ENCODE measurements at places on chromosomes 12 and 14.

DNA sequence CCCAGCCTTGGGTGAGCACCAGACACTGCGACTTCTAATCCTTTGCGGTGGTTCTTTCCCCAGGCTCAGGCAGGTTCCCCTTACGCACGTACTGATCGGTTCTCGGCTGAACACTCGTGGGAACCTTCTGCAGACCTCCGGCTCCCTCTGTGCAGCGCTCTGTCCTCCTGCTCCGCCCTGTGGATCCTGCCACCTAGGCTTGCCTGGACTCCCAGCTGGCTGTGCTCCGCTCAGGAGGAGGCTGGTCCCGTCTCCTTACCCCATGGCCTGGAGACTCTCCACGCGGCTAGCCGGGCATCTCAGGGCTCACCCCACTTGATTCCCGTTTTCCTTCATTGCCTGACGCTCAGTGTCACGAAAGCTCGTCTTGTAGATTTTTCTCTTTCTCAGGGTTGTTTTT is 34.7 kb downstream of the TNFAIP2 start:
- no peaks in the 10 kb centered on the region for H3K4me1 ChIP-seq
- no peaks in the 10 kb centered on the region for H3K27me3 ChIP-seq
- DNase-seq = no peak
- no peaks in the 10 kb centered on the region for H3K36me3 ChIP-seq
- no peak overlapping the region for H3K27ac ChIP-seq

DNA sequence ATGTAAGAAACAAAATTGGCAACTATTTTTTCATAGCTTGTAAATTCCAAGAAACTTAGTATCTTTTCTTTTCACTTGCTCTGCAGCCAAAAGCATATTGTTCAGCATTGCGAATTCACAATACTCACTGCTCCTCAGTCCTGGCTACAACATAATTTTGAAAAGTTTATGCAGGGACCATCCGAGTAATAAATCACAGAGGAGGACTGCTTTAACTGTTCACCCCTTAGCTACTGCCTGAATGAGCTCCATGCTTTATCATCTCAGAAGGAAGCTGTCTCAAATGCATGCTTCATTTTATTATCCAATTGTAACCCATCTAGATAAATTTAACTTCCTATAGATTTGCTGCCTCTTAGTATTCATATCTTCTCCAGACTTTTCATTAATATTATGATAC is 827.8 kb downstream of the DIO2 start:
- H3K27me3 ChIP-seq = no peaks in the 10 kb centered on the region
- H3K4me1 ChIP-seq = no peaks in the 10 kb centered on the region
- DNase-seq = no peak

GRCh38 chr12:49646871-49647654 is 23.7 kb downstream of the PRPF40B start:
- H3K27ac ChIP-seq = no peak overlapping the region
- H3K27me3 ChIP-seq = no peaks in the 10 kb centered on the region
- H3K4me3 ChIP-seq = no peak overlapping the region
- peaks cover 40% of the 10 kb centered on the region for H3K4me1 ChIP-seq
- no peak for DNase-seq
- peaks cover 93% of the 10 kb centered on the region for H3K36me3 ChIP-seq

DNA sequence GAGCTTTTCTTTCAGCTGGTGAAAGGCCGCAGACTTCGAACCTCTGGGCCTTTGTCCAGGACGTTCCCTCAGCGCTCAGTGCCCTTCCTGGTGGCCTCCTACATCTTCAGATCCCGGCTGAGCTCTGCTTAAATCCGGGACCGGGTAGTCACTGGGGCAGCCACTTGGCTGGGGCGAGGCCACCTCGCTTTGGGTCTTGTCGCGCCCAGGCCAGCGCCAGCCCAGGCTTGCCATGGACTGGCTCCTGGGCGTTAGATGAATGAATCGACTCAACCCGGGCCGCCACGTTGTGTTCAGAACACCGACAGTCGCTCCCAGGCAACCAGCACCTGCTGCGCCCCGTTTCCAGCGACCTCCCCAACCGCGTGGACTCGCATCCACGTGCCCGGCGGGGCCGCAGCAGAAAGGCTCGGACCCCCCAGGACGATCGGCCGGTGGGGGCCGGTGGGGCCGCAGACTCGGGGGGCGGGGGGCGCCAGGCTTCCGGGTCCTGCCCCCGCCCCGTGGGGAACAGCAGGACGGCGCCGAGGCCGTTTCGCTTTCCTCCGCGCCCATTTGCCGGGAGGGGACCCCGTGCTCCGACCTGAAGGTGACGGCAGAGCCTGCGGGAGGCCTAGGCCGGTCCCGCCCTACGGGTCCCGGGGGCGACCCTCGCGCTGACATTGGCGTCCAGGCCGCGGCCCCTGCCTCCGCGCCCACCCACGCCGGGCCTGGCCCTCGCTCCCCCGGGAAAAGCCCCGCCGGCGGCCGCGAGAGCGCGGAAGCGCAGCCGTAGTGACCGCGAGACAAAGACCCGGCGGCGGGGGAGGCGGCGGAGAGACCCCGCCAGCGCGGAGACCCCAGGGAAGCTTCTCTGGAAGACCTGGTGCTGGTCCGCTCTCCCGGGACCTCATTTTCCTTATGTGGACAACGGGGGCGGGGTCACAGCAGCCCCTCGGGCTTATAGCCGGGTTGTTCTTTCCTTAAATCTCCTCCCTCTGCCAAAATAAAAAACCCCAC is 37.3 kb upstream of the RCOR1 start:
- DNase-seq = peak; percentile 14
- no peaks in the 10 kb centered on the region for H3K36me3 ChIP-seq
- no peaks in the 10 kb centered on the region for H3K27me3 ChIP-seq
- peak overlapping the region; percentile 45 for H3K4me3 ChIP-seq
- no peak overlapping the region for H3K27ac ChIP-seq
- H3K4me1 ChIP-seq = peaks cover 5% of the 10 kb centered on the region

GRCh38 chr14:61343471-61343870 is 22.1 kb downstream of the PRKCH start:
- H3K4me1 ChIP-seq = no peaks in the 10 kb centered on the region
- no peak overlapping the region for H3K27ac ChIP-seq

DNA sequence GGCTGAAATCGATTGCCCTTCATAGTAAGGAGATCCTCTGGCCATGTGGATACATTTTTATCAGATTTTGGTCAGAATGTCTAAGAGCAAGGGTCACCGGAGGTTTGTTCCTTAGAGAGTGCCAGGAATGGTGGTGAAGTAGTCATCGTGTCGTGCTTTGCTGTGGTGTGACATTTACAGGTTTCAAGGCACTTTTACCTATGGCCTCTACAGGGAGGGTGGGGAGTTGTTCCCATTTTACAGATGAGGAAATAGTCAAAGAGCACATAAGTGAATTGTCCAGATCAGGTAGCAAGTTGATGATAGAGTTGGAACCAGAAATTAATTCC is 57.2 kb downstream of the WDR20 start:
- DNase-seq = no peak
- H3K27ac ChIP-seq = peak overlapping the region; percentile 30
- peaks cover 13% of the 10 kb centered on the region for H3K36me3 ChIP-seq
- H3K27me3 ChIP-seq = no peaks in the 10 kb centered on the region
- no peak overlapping the region for H3K4me3 ChIP-seq

DNA sequence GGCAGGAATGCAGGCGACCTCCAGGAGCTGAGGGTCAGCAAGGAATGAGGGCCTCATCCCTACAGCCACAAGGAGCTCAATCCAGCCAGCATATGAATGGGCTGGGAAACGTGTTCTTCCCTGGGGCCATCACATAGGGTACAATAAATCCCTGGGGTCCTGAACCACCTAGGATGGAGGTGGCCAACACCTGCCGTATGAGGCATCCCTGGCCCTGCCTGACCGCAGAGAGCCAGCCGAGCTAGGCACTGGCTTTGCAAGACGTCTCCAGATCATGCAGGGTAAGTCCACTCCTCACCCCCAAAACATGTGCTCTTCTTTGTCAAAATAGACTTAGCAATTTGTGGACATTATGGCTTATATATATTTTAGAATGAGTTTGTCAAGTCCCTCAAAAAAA is 303.7 kb upstream of the DIO3 start:
- H3K4me3 ChIP-seq = no peak overlapping the region
- H3K27me3 ChIP-seq = no peaks in the 10 kb centered on the region
- no peak for DNase-seq
- no peaks in the 10 kb centered on the region for H3K36me3 ChIP-seq
- no peak overlapping the region for H3K27ac ChIP-seq
- no peaks in the 10 kb centered on the region for H3K4me1 ChIP-seq

GRCh38 chr12:10159280-10159679 is 12.7 kb downstream of the OLR1 start:
- H3K4me1 ChIP-seq = no peaks in the 10 kb centered on the region
- DNase-seq = no peak
- H3K27me3 ChIP-seq = no peaks in the 10 kb centered on the region
- no peaks in the 10 kb centered on the region for H3K36me3 ChIP-seq

All from spinal cord (tissue), 10 donors.